Hematopoietic multipotent progenitor cell treated with erythropoietin and hydrocortisone succinate and interleukin-3 and kit ligand, for 6 days (in vitro differentiated cells): ENCODE measurements at places on chromosomes 5 and 9.
A peak's percentile ranks its signal among the peaks of the same experiment; 100 is the strongest.

DNA sequence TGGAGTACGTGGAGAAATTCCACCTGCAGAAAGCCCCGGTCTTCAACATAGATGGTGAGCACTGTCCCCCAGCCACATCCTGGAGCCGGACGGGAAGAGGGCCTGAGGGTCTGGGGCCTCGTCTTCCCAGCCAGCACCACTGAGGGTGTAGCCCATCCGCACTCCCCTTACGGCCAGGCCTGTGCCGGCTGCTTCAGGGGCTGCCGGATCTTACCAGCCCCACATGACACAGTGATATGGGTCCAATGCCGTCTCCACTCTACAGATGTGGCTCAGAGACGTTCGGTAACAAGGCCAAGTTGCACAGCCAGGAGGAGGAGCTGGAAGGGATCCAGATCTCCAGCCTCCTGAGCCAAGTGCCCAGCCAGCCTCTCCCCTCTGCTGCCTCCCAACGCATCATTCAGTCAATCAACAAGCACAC lies 21.3 kb downstream of the GLT6D1 start:
- no peak for DNase-seq

- DNase-seq, result peak; percentile 28
Observed at GRCh38 chr5:82676661-82677060, 398.5 kb upstream of the RPS23 start.

DNA sequence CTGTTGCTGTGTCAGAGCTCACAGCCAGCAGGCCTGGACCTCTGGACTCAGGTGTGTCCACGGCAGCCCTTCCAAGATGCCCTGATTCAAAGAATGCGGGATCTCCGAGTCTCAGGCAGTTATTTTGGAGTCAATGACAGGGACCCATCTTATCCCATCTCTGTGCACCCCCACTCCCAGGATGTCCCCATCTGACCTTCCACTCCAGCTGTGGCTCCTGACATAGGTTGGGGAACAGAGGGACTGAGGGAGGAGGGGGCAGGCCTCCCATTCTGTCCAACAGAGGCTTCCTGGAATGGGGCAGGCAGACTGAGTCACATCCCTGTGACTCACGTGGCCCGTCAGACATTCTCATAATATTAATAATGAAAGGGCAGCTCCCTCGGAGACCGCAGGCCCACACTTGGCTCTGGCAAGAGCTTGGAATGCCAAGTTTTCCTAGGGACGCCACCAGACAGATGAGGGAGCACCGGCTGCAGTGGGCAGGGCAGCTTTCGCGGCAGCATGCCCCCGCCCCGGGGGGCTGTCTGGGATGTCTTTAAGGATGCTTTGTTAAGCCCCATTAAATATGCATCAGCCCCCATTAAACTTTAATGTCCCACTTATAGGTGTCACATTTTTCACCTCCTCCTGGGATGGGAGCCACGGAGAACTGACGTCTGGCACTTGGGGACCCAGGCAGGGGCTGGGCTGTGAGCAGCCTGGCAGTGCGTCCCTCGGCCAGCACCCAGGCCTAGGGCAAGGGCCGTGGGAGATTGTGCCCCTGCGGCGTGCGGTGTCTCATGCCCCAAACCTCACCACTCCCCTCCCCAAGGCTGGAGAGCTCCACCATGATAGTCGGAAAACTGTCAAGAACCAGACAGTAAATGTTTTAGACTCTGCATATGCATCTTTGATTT lies 23.6 kb upstream of the FIBCD1 start:
- no peak for DNase-seq

DNA sequence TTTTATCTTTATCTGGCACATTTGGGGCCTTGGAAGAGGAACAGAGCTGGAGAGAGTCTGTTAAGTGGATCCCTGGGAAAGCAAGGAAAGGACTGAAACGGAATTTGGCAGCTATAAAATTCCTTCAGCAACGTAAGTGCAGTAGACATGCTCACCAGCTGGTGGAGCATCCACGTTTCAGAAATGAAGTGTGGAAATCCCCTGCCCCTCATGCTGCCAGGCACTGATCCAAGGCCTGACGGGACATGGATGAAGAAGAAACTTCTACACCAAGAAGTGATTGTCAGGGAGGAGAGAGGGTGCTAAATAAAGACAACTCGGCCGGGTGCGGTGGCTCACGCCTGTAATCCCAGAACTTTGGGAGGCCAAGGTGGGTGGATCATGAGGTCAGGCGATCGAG lies 209.3 kb downstream of the ROR2 start:
- no peak for DNase-seq

DNA sequence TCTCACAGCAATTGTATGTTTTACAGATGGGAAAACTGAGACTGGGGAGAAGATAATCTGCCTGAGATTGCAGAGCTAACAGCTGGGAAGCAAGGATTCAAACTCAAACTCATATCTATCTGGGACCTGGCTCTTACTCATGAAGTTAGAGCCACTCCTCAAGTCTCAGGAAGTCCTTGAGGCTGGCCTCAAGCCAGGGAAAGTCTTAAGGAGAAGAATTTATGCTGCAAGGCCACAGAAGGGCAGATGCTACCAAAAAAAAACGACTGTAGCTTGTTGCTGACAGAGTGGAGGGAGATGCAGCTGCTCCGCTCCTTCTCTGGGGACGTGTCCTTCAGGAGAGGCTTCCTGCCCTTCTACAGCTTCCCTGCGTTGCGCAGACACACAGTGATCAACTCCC lies 39.8 kb downstream of the BARHL1 start:
- peak; percentile 15 for DNase-seq

DNA sequence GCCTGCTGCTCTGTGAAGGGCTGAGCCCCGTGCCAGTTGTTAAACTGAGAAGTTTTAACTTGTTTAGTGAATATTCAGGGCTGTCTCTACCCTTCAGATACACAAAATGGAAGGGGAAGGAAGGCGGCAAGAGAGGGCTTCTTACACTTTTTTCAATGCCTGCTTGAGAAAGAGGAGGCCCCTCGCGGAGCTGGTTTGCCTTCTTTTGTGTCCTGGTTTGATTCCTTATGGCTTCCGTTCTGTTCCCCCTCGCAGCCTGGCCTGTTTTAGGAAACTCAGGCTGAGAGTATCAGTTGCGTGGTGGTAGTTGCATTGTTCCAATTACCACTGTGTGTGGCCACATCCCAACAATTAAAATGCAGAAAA lies 1.0 kb downstream of the FAM53C start:
- DNase-seq, result peak; percentile 37

GRCh38 chr5:80215523-80215922 lies 40.3 kb downstream of the SERINC5 start:
- DNase-seq, result peak; percentile 59

- peak; percentile 77 for DNase-seq
Observed at GRCh38 chr5:179716286-179716685, 16.3 kb upstream of the MAML1 start.

DNA sequence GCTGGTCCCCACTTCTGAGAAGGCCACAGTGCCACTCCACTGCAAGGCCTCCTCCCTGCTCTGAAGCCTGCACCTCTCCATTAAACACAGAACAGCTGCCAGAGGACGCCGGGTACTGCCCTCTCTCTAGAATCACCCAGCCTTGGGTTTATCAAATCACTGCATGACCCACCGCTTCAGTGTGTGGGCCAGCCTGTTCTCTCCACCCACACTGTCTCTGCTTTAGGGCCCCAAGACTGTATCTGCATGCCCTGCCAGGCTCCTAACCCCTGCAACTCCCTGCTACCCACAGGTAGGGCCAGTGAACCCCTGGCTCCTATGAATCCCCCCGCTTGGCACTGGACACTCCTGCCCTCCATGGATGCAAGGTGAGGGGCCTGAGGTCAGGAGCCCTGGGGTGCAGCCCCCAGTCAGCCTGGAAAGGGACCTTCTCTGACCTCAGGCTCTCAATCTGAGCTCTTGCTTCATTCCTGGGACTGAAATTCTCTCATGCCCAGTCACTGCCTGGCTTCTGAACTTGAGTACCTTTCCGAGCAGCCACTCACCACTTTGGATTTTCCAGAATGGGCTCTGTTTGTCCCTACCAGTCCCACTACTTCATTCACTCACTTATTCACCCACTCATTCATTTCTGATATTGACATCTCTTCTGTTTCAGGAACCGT lies 206.3 kb downstream of the GABBR2 start:
- DNase-seq, result no peak

DNA sequence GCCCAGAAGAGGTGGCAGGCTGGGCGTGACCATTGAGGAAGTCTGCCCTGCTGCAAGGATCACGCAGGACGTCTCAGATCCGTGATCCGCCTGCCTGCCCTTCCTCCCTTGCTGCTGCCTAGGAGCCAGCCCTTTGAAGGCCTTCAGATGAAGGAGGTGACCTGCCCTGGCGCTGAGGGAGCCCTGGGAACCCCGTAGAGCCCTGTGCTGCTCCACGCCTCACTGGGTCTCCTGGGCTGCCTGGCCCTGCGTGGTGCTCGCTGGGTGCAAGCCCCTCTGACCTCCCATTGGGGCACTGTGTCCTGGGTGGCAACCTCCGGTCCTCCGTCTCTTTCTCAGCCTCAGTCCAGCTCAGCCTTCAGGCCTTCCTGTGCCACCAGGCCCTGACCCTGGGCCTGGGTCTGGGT lies 295.3 kb upstream of the IRX4 start:
- no peak for DNase-seq

GRCh38 chr9:34636791-34637355 lies 714 bp downstream of the SIGMAR1 start:
- DNase-seq, result peak; percentile 64

- DNase-seq, result no peak
Observed at GRCh38 chr5:181198106-181198685, 6.8 kb downstream of the TRIM7 start.

DNA sequence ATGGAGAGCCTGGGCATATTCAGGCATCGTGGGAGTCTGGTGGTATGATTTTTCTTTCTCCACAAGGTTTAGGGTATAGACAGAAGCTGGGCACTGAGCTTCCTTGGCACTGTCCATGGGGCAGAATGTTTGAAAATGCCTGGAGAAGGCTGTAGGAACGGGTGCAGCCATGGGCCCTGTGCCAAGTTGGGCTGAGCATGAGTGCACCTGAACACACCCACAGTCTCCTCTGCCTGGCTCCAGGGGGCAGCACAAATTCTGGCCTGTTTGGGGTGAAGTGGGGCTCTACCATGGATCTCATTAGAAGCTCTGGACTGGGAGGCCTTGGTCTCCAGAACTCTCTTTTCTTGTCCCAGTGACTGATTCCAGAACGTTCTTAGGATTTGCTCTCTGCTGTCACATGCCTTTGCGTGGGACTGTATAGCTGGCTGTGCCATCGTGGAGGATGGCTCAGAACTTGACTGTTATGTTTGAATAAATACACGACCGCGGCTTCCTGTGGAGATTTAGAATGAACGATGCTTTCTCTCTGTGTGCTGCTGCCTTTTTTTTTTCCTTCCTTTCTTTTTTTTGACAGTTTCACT lies 229.8 kb downstream of the FANCC start:
- peak; percentile 47 for DNase-seq

GRCh38 chr9:86406366-86406765 lies 52.2 kb upstream of the TUT7 start:
- no peak for DNase-seq

- DNase-seq, result no peak
Observed at GRCh38 chr5:74490814-74491213, 149.7 kb downstream of the ENC1 start.

DNA sequence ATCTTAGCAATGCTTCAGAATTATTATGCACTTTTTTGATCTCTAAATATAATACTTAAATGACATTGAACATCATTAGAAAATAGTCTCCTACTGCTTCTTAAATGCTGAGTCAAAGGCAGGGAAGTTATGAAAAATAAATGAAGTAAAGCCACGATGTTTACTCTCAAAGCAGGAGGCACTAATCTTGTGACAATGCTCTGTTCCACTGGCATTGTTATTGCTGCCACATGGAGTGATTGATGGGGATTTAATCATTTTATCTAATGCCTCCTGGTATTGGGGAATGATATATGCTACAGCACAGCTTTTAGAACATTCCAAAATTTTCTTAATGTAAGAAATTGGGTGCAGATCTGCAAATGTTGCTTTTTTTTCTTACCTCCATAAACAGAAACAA lies 1655.4 kb upstream of the NUDT12 start:
- no peak for DNase-seq

DNA sequence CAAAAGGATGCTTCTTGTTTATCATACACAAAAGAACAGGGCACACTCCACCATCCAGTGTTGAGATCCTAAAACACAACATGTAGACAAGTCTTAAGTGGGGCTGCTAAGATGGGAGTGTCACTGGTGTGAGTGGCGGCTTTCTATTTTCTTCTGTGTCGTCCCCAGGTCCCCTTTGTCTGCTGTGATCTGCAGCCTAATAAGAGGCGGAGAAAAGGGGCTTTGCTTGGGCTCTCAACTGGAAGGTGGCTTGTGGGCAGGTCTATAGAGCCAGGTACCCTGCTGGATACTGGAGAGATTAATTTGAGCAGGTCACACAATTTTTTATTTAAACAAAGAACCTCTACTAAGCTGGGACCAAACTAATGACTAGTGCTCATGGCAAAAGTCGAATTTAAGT lies 126.1 kb upstream of the SAP30L start:
- no peak for DNase-seq

GRCh38 chr5:144230806-144231205 lies 60.1 kb downstream of the KCTD16 start:
- no peak for DNase-seq

- DNase-seq, result no peak
Observed at GRCh38 chr5:141816598-141817399, 61.4 kb downstream of the PCDH1 start.

DNA sequence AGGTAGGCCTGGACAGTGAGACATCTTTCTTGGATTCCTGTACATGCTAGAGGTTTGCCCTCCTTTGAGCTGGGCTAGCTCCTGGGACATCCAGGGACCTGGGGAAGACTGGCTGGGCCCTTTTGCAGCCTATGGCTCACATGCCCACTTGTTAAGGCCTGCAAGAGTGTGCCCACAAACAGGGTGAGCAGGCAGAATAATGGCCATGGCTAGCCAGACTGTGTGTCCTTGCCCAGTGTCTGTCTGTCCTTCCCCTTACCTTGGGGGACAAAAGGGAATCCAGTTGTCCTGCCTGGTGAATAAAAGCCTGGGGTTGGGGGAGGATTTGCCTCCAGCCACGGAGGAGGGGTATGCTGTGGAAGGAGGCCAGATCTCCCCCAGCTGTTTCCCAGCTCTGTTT lies 13.0 kb upstream of the CXXC5 start:
- DNase-seq, result no peak

GRCh38 chr5:160486573-160486972 lies 64.9 kb downstream of the PTTG1 start:
- DNase-seq, result peak; percentile 44

- no peak for DNase-seq
Observed at GRCh38 chr5:132279801-132280200, 14.4 kb upstream of the SLC22A4 start.

GRCh38 chr5:148952097-148952867 lies 110.6 kb downstream of the SH3TC2 start:
- peak; percentile 53 for DNase-seq

- DNase-seq, result no peak
Observed at GRCh38 chr5:35938568-35939227, at the start of gene CAPSL. Gene CAPSL, minus strand, starts transcription at chr5:35938622. Its CDS starts 17,502 bp downstream, at chr5:35921120.

DNA sequence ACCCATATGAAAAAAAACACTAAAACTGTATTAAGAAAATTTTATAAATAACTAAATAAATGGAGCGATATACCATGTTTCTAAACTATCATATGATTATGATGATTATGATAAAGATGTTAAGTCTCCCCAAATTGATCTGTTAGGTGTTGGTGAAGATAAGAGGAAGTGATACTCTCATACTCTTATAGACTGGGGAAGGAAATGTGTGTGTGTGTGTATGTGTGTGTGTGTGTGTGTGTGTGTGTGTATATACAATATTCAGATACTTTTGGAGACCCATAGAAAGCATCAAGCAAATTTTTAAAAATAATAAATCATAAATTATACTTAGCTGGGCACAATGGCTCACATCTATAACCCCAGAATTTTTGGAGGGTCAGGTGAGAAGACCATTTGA lies 62.9 kb downstream of the TMEM232 start:
- DNase-seq, result no peak
